ENCODE measurements at places on chromosomes 12 and 14.
A peak's percentile ranks its signal among the peaks of the same experiment; 100 is the strongest.

DNA sequence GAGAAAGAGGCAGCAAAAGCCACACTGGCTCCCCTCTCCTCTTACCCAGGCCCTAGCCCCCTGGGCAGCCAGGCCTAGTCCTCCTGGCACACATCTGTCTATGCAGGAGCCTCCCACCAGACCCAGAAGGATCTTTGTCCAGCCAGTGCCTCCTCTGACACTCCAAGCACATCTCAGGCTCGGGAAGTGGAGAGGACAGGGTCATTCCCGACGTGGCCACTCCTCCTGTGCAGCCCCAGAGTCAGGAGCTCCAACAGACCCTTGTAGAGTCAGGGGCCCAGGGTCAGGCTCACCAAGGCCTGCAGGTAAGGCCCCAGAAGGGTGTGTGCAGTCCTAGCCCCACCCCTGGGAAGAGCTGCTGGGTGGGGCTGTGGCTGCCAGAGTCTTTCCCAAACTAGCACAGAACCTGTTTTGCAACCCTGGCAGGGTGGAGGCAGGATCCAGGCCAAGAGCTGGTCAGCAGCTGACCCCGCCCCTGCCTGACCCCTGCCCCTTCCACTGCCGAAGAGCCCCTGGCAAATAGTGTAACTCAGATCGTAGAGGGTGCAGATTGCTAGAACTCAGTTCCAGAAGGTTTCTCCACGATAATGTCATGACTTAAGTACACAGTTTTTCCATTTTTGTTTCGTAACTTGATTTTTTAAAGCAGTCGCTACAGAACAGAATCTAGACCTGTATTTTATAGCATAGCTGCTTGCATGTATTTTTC is 26.6 kb upstream of the PNMA1 start:
- no peak for DNase-seq

DNA sequence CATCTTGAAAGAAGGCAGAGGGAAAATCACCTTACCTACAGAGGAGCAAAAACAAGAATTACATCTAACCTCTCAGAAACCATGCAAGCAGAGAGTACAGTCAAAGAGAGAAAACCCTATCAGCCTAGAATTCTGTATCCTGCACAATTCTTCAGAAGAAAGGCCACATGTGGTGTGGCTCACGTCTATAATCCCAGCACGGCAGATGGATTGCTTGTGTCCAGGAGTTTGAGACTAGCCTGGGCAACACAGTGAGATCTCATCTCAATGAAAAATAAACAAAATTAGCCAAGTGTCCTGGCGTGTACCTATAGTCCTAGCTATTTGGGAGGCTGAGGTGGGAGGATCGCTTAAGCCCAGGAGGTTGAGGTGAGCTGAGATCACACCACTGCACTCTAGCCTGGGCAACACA is 48.2 kb downstream of the ATF7 start:
- DNase-seq = no peak

- DNase-seq = no peak
These were observed 2.1 kb downstream of the WASHC4 start for GRCh38 chr12:105109465-105110212.

GRCh38 chr12:2490831-2491230 is 303.9 kb upstream of the FKBP4 start:
- DNase-seq = no peak

- no peak for DNase-seq
These were observed 6.2 kb downstream of the TMEM120B start for GRCh38 chr12:121718653-121719239.

GRCh38 chr12:8065991-8066594 is at the start of gene C3AR1:
C3AR1 (minus strand) TSS chr12:8066359; CDS start chr12:8060185, 6,174 bp downstream.
- DNase-seq = peak; percentile 12

- DNase-seq = no peak
These were observed 9.4 kb downstream of the SLC6A13 start for GRCh38 chr12:253116-253831.

DNA sequence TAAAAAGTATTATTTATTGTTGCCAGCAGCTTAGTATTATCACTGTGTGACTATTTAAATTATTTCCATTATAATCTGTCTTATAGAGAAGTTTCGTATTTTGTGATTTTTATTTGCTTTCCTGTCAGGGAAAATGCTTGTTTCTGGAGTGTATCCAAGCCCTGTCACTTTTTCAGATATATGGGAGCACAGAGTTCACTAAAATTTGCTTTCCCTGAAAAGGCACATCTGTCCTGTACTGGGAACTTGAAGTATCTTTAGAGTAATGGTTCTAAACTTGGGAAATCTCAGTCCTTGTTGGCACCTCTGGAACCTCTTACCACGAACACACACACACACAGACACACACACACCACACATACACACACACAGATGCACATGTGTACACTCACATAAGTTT is 39.3 kb upstream of the SSTR1 start:
- DNase-seq = no peak

- DNase-seq = no peak
These were observed 84.8 kb upstream of the LRFN5 start for GRCh38 chr14:41521891-41522290.

- no peak for DNase-seq
These were observed 151.0 kb upstream of the ARHGAP5 start for GRCh38 chr14:31926123-31926522.

GRCh38 chr12:92408072-92408900 is 262.6 kb upstream of the BTG1 start:
- no peak for DNase-seq

DNA sequence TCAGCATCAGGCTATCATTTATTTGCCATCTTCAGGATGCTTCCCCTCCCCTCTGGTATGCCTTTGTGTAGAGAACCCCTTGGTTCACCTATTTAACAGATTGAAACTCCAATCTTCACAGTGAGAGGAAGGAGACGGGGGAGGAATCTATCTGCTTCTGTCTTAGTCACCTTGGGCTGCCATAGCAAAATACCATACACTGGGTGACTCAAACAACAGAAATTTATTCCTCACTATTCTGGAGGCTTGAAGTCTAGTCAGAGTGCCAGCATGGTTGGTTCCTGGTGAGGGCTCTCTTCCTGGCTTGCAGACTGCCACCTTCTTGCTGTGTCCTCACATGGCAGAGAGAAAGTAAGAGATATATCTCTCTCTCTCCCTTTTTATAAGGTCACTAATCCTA is 13.5 kb upstream of the EML1 start:
- no peak for DNase-seq

- DNase-seq = no peak
These were observed 242.1 kb upstream of the PWP1 start for GRCh38 chr12:107443320-107444090.

GRCh38 chr12:92356425-92356824 is 210.8 kb upstream of the BTG1 start:
- no peak for DNase-seq

DNA sequence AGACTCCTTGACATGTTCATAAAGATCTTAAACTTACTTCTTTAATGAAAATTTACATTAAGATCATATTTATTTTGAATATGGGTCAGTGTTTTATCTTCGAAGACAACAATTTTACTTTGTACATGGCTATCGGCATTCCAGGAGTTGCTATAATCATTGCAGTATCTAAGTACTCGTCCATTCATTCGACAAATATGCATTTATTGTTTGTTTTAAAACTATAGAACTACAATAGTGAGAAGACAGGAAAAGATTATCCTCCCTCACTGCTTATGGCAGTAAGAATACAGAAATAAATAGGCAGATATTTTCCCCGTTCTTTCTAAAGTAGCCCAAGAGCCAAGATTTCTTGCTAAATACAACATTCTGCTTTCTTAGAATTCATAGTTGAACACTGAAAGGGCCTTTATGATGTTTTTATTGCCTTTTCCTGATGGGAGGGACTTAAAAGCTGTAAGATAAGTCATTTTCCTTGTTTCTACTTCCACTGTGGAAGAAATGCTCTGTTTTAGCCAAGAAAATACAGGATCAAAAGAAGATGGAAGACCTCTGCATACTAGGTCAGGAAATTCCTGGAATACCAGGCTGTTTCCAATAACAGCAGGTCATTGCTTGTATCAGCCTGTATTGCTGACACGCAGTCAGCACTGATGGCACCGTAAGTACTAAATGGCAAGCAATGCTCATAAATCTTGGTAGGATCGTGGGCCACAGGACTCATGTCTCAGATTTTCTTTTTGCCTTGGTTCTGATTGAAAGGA is 521.0 kb upstream of the ATP2B1 start:
- DNase-seq = no peak

DNA sequence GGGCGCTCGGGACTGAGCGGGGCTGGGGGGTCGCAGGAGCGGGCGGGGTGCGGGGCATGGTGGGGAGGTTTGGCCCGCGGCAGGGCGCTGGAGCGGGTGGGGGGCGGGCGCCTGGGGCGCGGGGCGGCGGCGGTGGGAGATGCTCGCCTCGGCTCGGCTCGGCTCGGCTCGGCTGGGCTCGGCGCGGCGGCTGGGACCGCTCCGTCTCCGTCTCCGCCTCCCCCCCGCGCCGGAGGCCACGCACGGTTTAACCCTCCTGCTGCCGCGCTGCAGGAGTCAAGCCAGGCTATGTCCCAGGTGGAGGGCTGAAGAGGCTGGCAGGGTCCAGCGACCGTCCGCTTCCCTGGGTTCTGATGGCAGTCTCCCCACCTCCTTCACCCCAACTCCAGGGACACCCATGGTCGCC is at the start of gene PIANP:
TSS of gene PIANP (minus strand) at position 170 of the 406 bp plus-strand sequence. CDS start 2,754 bp downstream, outside the sequence.
- DNase-seq = peak; percentile 32

GRCh38 chr12:109281452-109281851 is 27.6 kb downstream of the FOXN4 start:
- no peak for DNase-seq

GRCh38 chr12:106956048-106956578 is 406 bp downstream of the TMEM263 start:
- peak; percentile 33 for DNase-seq

- no peak for DNase-seq
These were observed 149.1 kb downstream of the KICS2 start for GRCh38 chr12:64072916-64073575.

Data from stimulated activated CD4-positive, alpha-beta T cell treated with anti-CD3 and anti-CD28 coated beads, TNF-alpha, amount 100 ng/mL, for 4 hours (primary cell).